ENCODE measurements at places on chromosomes 7 and 10.

- DNase-seq = no peak
Measured at GRCh38 chr7:116122972-116123595, 87.3 kb upstream of the TES start.

DNA sequence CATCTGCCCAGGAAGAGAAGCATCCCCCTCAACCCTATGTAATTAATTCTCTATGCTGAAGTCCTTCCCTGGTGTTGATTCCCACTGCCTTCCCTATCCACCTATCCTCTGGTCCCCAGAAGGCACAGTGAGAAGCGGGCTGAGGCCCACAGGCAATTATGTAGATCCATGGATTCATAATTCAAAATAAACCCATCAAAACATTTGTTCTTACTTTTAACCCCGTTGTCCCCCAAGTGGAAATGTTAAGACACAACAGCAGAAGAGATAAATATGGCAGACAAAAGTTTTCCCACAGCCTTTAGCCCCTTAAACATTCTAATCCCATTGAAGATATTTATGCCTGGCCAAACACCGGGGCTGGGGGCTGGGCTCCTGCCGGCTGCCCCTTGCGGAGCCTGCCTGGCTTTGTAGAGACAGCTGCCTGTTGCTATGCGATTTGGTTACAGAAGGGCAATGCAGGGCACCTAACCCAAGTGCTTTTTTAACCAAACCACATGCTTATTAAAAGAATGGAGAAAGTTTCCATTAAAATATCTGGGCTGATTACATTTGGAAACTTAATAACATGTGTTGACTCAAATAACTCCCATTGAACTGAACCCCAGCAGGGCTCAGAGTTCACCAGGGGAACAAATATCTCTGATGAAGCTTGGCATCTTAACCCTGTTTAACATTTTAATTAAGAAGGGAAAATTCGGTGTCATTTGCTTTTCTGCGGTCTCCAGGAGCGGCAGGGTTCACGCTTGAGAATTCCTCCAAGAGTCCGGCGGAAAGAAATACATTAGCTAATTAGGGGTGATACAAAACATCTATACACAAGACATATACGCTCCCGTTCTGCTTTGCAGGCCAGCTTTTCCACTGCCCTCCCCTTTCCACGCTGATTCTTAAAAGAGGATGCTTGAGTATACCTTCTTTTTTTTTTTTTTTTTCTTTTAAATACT lies 110.8 kb upstream of the FGFR2 start:
- DNase-seq = no peak

DNA sequence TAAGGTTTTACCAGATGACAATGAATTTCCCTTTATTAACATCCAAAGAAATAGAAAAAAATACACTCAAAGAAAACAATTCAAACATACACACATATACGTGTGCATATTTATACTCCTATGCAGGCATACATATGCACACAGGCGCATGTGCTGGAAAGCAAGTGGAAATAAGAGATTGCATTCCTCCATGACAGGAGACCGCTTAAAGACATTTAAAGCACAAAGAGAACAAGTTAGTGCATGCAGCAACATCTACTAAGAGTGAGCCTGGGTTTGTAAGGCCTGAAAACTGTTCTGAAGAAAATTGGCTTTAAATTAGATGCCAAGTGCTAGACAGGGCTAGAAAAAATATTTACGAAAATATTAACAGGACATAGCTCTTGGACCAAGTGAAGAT lies 40.1 kb upstream of the PPP1R17 start:
- DNase-seq = no peak

DNA sequence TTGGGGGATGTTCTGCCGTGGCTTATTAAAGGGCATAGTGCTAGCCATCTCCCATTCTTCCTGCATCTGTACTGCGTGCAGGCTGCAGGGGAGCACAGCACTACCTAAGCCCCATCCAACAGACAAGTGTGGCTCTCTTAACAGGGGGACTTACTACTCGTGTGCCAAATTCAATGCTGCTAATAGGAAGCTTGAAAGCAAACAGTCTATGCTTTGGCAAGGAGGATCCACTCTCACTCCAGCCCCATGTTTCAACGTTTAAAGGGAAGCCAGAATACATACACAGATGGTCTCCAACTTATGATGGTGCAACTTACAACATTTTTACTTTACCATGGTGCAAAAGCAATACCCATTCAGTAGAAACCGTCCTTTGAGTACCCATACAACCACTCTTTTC lies 228.0 kb upstream of the C7orf33 start:
- DNase-seq = no peak

DNA sequence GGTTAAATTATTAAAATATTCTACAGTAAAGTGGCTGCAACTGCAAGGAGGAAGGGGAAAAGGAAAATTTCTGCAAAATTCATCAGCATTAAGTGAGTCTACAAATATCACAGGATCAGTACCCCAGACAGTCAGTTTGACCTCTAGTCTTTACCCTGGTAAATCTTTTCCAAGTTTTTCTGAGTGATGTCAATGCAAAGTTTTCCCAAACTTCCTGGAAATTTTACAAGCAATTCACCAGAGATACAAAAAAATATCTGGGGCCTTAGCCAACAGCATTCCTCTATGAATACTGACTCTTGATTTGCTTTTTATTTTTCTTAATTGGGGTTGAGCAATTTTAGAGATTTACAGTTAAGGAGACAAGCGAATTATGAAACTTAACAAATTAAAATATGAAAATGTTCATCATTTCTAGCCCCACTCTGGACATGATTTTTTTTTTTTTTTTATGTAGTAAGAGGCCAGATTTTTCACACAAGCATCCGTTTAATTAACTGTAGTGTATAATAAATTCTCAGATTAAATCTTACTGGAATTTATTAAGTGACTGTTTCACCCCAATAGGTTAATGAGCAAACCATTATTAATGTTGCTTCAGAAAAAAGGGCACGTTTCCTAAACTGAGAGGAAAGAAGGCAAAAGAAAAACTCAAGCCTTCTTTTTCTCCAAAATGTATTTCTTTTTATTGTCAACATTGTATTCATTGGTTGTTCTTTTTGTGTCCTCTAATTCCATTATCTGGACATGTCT lies 539.5 kb upstream of the FZD8 start:
- DNase-seq = no peak

- DNase-seq = no peak
Measured at GRCh38 chr10:78391585-78391984, 357.9 kb downstream of the RPS24 start.

DNA sequence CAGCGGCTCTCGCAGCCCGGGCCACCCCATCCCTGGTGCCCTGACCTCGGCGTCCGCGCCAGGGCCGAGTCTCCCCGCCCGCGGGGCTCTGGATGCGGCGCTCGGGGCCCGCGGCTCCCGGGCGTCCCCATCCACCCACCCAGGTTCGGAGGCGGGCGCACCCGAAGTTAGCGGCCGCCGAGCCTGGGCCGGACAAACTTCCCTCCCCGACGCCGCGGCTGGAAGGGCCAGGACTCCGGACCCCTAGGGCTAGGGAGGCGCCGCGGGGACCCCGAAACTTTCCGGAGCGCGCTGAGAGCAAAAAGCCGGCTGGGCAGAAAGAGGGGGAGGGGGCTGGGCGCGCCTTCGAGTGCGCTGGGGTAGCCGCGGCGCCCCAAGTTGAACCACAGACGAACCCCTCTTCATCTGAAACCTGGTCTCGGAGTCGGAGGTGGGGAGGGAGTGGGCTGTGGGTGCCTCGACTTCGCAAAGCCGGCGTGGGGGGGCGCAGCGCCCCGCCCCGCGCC lies 3.7 kb upstream of the ELFN1 start:
- DNase-seq = no peak

- no peak for DNase-seq
Measured at GRCh38 chr7:1418505-1419309, 40.6 kb downstream of the MICALL2 start.

GRCh38 chr10:97858001-97858439 lies 8.4 kb downstream of the GOLGA7B start:
- DNase-seq = no peak
